ENCODE measurements at places on chromosomes 16 and 17.

DNA sequence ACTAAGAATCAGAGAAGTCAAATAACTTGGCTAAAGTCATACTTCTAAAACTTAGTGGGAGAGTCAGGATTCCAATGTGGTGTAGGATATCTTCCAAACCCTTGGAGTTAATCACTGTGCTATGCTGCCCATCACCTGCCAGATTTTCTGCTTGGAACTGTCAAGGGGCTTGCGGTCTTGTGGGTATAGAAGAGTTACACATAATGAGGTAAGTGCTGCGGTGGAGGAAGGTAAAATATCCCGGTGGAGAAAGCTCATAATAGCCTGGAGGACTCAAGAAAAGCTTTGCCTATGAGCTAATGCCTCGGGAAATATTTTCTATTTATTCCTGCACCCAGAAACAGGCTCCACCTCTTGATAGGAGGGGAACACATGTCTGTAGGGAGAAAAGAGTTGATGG lies 195.6 kb downstream of the UTP18 start:
- no peak for DNase-seq

GRCh38 chr16:5891296-5891695 lies 793.7 kb upstream of the EEF2KMT start:
- no peak for DNase-seq

DNA sequence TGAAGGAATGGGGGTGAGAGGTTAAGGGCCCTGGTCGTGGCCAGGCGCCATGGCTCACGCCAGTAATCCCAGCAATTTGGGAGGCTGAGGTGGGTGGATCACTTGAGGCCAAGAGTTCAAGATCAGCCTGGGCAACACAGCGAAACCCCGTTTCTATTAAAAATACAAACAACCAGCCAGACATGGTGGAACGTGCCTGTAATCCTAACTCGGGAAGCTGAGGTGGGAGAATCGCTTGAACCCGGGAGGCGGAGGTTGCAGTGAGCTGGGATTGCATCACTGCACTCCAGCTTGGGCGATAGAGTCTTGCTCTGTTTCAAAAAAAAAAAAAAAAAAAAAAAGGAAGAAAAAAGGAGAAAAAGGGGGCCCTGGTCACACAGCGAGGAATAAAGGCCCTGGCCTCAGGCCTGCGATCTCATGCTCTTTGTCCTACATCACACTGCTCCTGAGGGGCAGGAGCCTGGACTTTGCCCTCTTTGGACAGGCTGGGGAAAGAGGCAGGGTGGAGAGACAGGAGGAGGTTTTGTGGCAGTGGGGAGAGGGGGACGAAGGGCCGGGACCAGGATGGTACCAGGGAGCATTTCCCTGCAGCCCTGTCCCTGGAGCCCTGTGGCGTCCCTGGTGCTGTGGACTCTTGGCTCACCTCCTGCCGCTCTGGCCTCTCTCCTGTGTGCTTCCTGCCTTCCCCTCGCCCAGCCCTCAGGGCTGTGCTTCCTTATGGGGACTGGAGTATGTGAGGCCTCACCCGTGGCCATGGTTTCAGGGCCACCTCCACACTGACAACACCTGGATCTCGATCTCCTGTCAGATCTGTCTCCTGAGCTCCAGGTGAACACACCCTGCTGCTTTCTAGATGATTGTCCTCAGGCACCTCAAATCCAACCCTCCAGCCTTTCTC lies 19.7 kb upstream of the SLC25A19 start:
- no peak for DNase-seq

DNA sequence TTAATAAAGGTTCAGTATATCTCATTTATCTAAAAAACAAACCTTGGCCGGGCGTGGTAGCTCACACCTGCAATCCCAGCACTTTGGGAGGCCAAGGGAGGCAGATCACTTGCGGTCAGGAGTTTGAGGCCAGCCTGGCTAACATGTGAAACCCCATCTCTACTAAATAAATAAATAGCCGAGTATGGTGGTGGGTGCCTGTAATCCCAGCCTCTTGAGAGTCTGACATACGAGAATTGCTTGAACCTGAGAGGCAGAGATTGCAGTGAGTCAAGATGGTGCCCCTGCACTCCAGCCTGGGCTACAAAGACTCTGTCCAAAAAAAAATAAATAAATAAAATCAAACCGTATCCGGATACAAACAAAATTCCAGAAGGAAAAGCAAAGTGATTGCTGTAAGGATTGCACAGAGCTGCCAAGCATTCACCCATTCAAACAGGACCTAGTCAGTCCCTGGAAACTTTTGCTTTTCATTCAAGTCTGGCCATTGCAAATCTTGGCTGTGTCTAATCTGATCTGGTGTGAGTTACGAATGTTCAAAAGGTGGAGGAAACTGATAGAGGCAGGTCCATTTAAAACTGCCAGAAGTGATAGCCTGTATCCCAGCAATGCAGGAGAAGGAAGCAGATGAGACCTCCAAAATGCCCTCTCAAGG lies 102.5 kb upstream of the CLEC3A start:
- no peak for DNase-seq

GRCh38 chr17:8922451-8922850 lies 43.1 kb downstream of the PIK3R5 start:
- no peak for DNase-seq

- DNase-seq = peak; percentile 83
Observed at GRCh38 chr17:44210342-44211192, 8.9 kb downstream of the UBTF start.

GRCh38 chr16:5064915-5065314 lies 841 bp downstream of the C16orf89 start:
- DNase-seq = no peak

- DNase-seq = no peak
Observed at GRCh38 chr16:89067677-89068443, 25.8 kb upstream of the ACSF3 start.

- DNase-seq = no peak
Observed at GRCh38 chr16:20624205-20624604, 48.0 kb upstream of the ACSM2B start.
